ENCODE measurements at places on chromosomes 7 and 10.

- no peak for DNase-seq
Observed at GRCh38 chr10:121823993-121824463, 103.8 kb downstream of the ATE1 start.

DNA sequence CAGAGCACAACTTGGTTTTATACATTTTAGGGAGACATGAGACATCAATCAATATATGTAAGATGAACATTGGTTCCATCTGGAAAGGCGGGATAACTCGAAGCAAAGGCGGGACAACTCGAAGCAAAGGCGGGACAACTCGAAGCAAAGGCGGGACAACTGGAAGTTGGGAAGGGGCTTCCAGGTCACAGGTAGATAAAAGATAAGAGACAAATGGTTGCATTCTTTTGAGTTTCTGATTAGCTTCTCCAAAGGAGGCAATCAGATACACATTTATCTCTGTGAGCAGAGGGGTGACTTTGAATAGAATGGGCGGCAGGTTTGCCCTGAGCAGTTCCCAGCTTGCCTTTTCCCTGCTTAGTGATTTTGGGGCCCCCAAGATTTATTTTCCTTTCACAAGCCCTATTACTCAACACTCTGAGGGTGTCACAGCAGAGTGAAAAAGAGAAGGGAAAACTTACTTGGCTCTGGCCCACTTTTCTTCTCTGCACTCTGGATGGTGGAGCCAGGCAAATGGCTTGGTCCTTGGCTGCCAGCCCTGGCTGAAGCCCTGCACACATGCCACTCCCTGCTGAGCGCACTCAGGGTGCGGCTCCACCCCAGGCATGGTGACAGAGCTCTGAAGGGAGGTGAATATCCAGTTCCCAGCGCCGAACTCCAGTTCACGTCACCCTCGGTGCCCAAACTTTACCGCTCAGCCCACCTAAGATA lies 46.7 kb downstream of the PARD3 start:
- no peak for DNase-seq

DNA sequence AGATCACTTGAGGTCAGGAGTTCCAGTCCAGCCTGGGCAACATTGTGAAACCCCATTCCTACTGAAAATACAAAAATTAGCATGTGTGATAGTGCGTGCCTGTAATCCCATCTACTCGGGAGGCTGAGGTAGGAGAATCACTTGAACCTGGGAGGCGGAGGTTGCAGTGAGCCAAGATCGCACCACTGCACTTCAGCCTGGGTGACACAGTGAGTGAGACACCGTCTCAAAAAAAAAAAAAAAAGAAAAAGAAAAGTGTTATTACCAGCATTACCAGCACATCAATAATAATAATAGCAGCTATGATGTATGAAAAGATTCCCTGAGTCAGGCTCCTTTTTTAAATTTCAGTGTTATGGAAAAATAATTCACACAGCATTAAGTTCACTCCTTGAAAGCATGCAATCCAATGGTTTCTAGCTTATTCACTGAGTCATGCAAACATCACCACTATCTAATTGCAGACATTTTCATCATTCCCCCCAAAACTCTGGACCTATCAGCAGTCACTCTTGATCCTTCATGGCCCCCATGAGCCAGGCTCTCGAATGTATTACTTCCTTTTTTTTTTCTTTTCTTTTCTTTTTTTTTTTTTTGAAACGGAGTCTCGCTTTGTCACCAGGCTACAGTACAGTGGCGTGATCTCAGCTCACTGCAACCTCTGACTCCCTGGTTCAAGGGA lies 228.4 kb downstream of the FANK1 start:
- DNase-seq = no peak

- DNase-seq = no peak
Observed at GRCh38 chr10:4776234-4776638, 49.8 kb upstream of the AKR1E2 start.

- DNase-seq = no peak
Observed at GRCh38 chr7:47423196-47423595, 158.7 kb downstream of the TNS3 start.

GRCh38 chr7:122118757-122119156 lies 25.3 kb downstream of the AASS start:
- no peak for DNase-seq

- no peak for DNase-seq
Observed at GRCh38 chr7:27922907-27923641, 183.1 kb downstream of the TAX1BP1 start.

- DNase-seq = no peak
Observed at GRCh38 chr10:79047875-79048638, 20.7 kb upstream of the ZMIZ1 start.

- no peak for DNase-seq
Observed at GRCh38 chr10:104300002-104300735, 31.2 kb downstream of the GSTO2 start.

GRCh38 chr10:127578961-127579305 lies 29.8 kb downstream of the NPS start:
- DNase-seq = no peak

- no peak for DNase-seq
Observed at GRCh38 chr7:12801107-12801506, 113.7 kb downstream of the ARL4A start.

DNA sequence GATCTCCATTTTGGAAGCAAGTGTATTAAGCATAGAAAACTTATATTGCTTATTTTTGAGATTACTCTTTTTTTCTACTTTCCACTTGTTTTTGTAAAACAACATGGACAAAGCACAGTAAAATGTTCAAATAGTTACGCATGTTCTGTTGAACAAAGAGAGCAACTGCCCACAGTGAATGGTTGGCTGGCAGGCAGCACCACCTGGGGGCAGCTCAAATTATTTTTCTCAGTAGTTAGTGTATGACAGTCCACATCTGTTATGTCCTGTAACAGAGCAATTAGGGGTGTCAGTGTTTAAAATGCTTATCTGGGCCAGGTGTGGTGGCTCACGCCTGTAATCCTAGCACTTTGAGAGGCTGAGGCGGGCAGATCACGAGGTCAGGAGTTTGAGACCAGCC lies 46.1 kb upstream of the CACUL1 start:
- no peak for DNase-seq

DNA sequence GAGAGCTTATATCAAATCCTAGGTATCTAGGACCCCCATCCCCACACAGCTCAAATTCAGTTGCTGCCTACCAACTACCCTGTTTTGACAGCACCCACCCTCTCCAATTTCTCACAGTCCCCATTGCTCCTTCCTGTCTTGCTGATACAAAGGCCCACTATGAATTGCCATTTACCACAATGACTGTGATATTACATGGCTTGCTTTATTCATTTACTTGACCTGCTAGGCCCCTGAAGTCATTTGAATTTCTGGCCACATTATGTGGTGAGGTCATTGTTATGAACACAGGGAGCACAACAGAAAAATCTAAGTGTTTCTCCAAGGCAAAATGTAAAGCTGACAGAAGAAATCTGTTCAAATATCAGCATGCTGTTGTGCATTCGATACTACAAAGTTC lies 101.4 kb downstream of the PPP1R17 start:
- DNase-seq = no peak

GRCh38 chr10:15591431-15591830 lies 128.3 kb downstream of the ITGA8 start:
- DNase-seq = no peak

DNA sequence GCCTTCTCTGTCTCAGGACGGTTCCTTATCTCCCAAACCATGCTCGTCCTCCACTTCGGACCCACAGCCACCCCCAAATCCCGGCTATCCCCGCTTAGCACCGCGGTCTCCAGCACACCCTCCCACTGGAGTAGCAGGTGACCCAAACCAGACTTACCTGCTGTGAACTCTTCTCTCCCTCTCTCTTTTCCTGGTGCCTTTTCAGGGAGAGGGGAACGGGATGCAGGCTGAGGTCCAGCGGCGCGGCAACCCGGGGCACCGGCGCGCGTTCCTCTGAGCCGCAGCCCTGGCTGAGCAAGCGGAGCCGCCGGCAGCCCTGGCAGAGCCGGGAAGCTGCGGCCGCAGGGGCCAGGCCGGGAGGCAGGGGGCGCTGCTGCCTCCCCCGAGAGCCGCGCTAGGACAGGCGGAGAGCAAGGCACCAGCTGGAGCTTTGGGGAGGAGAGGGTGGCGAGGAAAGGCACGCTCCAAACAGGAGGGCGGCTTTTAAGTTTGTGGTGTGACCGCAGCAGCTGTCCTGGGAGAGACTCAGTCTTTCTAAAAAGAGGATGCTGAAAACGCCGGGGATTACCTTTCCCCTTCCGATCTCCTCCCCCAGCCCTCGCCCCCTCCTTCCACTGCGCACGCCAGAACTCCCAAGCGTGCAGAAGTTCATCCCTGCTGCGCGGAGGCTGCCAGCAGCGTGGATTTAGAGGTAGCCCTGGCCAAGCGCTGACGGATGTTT lies at the start of gene SEMA3D:
Gene SEMA3D (minus strand): TSS at position 536 of the 721 bp plus-strand sequence. CDS start 65,165 bp downstream, outside the sequence.
- no peak for DNase-seq

DNA sequence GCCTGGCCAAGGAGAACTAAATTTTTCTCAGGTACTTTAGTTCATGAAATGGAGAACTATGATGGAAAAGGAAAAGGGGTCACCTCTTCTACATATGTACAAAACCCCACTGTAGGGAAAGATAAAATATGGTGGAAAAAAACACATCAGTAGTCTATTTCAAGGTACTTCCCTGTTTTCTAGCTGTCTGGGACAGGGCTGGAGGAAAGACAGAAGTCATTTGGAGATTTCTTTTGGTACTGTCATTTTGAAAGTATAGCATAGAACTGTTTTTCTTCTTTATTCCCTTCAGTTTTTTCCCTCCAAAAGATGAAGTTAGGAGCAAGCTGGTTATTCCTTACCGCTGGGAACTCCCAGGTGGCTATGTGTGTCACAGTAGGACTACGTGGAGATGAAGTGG lies 196.1 kb downstream of the DOCK4 start:
- DNase-seq = no peak

GRCh38 chr7:107530751-107531150 lies 33.0 kb downstream of the COG5 start:
- no peak for DNase-seq

DNA sequence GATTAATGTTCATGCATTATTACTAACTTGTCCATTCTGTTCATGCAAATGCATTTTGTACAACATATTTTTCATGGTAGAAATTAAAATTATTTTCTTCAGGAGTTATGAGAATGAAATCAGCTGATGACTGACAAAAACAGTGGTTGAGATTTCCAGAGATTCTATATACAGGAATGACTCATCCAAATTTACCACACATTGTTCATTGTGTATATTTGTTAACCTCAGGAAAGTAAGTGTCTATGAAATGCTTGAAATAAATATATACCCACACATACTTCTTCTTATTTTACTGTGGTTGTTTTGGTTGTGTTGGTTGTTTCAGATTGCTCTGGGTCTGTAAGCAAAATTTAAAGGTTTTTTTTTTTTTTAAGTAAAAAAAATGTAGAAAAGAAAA lies 108.1 kb upstream of the SP8 start:
- no peak for DNase-seq

DNA sequence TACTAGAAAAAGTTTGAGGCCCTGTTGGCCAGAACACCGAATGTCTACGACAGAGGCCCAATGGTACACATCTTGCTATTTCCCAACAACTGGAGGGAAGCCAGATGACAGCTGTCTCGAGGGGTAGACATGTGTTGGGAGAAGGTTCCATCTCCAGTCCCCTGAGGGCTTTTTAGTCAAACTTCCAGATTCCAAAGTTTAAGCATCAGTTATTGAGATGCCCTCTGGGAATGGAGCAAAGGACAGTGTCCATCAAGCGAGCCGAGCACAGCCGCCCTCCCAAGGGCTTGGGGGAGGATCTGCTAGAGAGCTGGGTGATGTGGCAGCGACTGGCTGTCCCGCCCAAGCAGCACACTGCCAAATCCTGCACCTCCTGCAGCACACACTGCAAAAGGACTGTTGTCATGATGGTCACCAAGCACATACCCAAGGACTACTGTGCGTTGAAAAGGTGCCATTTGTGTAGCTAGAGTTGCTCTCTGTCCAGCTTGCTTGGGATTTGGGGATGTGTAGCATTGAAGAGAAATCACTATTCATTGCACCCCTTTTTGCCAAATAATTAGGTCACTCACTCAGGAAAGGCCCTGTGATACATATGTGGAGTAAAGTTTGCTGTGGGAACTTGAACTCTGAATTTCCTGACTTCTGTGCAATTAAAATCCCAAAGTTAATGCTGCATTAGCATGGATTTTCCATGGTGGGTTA lies 164.6 kb downstream of the TRIL start:
- DNase-seq = no peak

- no peak for DNase-seq
Observed at GRCh38 chr10:20128811-20129210, 312.6 kb downstream of the PLXDC2 start.

DNA sequence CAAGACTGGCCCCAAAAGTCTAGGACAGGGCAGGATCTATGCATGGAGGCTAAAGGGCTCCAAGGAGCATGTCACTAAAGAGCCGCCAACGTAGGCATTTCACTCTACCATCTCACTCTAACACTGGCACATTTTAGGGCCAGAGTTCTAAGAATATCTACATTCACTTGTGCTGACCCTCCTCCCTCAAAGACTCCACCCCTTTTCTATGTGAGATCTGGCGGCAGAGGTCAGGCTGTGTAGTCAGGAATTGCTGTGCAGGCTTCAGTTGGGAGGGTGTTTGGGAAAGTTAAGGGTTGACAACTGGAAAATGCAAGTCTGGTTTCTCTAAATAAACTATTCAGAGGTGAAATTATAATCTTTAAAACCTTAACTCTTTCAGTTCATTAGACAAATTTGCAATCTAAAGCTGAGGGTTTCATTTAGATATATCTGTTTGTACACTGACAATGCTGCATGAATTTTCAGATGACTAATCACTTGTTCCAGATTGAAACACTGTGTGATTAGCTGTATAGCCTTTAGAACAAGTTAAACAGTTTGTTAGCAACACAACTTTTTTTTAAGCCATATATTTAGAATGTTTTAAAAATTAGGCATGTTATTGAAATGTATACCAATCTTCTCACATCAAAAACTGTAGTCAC lies 18.2 kb downstream of the LMOD2 start:
- no peak for DNase-seq

DNA sequence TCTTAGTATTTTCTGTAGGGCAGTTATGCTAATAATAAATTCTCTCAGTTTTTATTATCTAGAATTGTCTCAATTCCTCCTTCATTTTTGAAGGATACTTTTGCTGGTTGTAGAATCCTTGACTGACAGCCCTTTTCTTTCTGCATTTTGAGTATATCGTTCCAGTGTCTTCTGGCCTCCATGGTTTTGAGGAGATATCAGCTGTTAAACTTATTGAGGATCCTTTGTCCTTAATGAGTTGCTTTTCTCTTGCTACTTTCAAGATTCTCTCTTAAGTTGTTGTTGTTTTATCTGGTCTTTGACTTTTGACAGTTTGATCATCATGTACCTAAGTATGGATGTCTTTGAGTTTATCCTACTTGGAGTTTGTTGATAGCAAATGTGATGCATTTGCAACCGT lies 8.9 kb upstream of the GJC3 start:
- DNase-seq = no peak
